ENCODE measurements at places on chromosomes 12 and 14.

- DNase-seq: no peak
Observed at GRCh38 chr14:31957565-31957964, 119.5 kb upstream of the ARHGAP5 start.

GRCh38 chr12:123621619-123622530 lies 11.6 kb downstream of the EIF2B1 start:
- DNase-seq: no peak

- DNase-seq: no peak
Observed at GRCh38 chr12:62258231-62258630, 2.0 kb upstream of the USP15 start.

- no peak for DNase-seq
Observed at GRCh38 chr12:42982828-42983227, 393.3 kb upstream of the PRICKLE1 start.

GRCh38 chr14:21106498-21107282 lies 5.8 kb downstream of the TMEM253 start:
- peak; percentile 74 for DNase-seq

DNA sequence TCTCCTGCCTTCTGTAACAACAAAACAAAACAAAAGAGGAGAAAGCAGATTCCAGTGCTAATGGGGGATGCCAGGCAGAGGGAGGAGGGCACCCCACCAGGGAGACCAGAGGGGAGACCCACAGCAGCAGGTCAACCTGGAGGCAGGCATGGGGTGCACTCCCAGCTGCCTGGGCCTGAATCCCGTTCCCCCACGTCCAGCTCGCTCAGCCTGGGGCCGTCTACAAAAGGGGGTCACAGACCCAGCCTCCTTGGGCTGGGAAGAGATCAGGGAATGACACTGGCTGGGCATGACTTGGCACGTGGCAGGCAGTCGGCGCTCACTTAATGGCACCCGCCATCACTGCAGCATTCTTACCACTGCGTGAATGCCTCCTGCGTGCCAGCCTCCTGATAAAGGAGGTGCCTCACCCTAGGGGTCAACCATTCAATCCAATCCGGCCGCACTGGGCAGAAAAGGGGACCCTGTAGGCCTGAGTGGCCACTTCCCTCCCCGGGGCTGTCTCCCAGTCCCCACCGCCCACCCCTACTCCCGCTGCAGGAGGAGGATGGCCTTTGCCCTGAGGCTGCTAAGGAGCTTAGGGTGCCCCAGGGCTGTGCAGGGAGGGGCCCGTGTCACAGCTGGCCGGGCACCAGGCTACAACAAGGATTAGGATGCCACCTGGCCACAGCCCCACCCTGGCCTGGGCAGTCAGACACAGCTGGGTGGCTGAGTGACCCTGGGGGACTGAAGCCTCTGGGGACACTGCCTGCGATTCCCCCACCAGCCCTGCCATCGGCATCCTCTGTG lies 87.5 kb downstream of the NCOR2 start:
- DNase-seq: no peak

DNA sequence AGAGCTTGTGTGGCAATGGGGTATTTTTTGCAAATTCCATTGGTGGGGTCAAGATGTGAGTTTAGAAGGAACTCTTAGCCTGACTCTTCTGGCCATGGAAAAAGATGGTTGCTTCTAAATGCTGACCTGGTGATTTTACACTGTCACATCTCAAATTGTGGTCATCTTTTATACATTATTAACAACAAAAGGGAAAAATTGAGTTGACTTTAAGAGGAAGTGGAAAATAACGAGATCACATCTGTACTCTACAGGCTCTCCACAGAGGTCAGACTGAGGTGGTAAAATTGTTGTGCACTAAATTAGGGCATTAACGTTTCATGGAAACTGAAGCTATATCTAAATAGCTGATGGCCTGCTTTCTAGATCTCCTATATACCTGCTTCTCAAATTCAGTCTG lies 44.7 kb downstream of the PTPN11 start:
- no peak for DNase-seq

DNA sequence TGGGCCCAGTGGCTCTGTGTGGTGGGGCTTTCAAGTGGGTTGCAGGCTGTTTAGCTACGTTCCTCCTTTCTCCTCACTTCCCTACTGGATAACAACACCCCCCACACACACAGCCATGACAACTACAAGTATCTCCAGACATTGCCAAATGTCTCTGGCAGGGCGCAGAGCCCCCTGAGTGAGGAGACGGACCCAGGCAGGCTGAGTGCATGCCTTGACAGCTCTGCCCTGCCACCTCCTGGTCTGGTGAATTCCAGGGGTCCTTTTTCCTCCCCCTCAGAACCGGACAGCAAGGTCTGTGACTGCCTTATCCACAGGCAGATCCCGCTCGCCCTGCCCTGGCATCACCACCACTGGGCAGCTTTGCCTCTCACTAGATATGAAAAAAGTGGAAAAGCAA lies 276.5 kb downstream of the TMEM132C start:
- no peak for DNase-seq

DNA sequence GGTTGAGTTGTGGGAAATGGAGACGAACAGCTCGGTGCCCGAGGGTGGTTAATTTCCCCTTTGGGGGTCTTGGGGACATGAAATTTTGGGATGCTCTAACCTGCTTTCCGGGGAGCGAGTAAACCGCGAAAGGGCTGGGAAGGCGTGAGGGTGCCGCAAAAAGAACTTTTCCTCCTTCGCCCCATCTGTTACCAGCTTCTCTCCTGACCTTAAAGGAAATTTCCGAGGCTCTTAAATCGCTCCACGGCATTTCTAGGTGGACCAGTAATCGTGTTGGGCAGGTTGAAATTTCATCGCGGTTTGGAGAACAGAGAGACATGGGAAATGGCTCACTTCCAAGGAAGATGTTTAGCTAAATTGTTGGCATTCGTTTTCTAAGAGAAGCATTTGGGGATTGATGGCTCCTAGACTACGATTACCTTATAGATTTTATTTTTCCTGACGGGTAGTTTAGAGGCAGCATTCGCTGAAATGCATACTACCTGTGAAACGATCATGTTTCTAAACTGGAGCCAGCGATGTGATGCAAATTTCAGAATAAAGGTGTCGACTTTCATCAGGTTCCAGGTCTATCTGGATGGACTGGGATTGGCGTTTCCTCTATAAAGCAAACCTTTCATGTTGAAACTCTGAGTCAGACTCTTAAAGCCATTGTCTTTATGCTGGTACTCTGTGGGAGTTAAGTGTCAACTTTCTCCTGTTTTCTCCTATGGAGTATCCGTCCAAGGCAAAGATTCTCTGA lies 414.5 kb downstream of the PCNX1 start:
- peak; percentile 49 for DNase-seq

GRCh38 chr12:91870872-91871707 lies 274.6 kb downstream of the BTG1 start:
- DNase-seq: no peak

- peak; percentile 87 for DNase-seq
Observed at GRCh38 chr12:48037267-48037915, 33.1 kb upstream of the COL2A1 start.
